ENCODE measurements at places on chromosomes 7 and 10.

- no peak for DNase-seq
Measured at GRCh38 chr10:90746829-90747228, 111.0 kb downstream of the HTR7 start.

GRCh38 chr10:68144709-68145108 is 35.4 kb downstream of the MYPN start:
- DNase-seq: no peak

- DNase-seq: no peak
Measured at GRCh38 chr10:126422567-126422966, 34.3 kb upstream of the ADAM12 start.

GRCh38 chr7:70346844-70347462 is 748.7 kb downstream of the AUTS2 start:
- DNase-seq: no peak

- DNase-seq: no peak
Measured at GRCh38 chr10:103917302-103918052, 507 bp downstream of the STN1 start.

DNA sequence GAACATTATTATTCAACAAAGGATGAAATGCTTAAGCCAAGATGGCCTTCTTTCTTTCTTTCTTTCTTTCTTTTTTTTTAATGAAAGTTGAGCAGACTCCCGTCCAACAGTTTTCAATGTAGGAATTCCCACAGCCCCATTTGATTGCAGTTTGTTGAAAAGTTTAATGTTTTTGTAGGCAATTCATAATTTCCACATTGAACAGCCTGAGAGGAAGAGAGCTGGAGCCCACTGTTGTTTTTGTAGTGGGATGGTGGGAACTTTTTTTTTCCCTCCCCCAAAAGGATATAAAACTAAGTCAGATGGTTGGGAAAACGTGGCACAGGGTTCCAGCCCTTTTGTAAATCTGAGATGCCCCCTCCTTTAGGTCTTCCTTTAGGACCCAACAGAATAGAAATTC is 86.6 kb downstream of the TCF7L2 start:
- DNase-seq: no peak

GRCh38 chr7:41617987-41618386 is 84.9 kb downstream of the INHBA start:
- no peak for DNase-seq

DNA sequence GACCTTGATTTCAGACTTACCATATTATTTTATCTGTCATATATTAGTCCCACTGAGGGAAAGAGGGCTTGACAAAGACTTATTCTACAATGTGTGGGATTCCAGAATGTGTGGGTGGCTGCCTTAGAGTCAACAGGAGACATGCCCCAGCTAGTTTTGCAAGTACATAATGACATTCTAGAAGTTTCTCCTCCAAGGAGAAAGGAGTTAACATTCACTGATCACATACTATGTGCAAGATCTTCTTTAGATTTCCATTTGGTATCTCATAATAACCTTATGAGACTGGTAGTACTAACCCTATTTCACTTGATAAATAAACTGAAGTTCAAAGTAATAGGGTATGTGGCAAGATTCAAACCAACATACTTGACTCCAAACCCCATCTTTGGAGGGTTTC is 25.2 kb downstream of the IRF5 start:
- DNase-seq: no peak

DNA sequence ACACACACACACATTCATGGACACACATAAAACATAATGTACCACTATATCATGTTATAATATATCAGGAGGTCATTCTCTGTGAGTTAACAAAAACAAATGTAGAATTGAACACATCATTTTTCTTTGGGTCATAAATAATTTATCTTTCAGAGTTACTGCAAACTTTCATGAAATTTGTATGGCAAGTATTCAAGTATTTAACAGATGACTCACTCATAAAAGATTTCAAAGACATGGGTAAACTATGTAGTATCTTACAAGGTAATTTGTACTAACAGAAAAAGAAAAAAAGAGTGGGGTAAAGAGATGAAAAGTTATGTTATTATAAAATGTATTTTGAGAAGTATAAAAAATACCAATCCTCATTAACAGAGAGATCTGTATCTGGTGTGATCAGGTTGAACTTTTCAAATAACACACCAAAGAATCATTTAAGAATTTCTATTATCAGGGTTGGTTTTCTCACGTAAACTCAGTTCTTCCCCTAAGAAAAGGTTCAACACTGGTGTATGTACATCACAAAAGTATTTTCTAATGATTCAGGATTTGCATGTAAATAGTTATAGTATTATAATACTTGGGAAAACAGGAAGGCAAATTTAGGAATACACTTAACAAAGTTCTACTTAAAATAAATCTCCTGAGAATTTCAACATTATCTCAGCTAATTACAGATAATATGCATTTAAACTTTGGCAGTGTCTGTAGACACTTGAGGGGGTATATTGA is 933.1 kb upstream of the LRRN3 start:
- DNase-seq: no peak
